GM23248 (cell line): ENCODE measurements at places on chromosomes 7 and 10. TPM values are rescaled to one million over a fixed set of nuclear protein-coding genes. Genes with fewer than 3 reads are reported as not detected.
A peak's percentile ranks its signal among the peaks of the same experiment; 100 is the strongest.

GRCh38 chr10:43408331-43408709, 666 bp downstream of the HNRNPF start:
- no peak for DNase-seq
- H3K27me3 ChIP-seq, result no peaks in the 10 kb centered on the region
- peak overlapping the region; percentile 95 for H3K4me3 ChIP-seq
- peaks cover 27% of the 10 kb centered on the region for H3K4me1 ChIP-seq
- peak overlapping the region; percentile 100 for H3K27ac ChIP-seq

DNA sequence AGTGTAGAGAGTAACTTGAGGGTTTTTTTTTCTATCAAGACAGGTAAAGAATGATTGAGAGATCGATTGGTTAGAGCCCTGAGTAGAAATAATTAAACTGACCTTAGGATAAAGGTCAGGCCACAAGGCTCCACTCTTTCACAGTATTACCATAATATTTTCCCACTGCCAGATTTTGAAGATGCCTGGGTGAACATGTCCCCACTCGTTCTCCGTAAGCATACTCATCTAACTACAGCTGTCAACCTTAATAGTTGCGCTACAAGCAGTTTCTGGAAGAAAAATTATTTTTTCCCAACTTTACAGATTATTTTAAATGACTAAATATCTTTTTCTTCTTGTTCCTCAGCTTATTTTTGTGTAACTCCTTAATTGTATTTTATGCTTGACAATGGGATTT, 203.2 kb upstream of the LRGUK start:
- H3K27me3 ChIP-seq, result no peaks in the 10 kb centered on the region
- no peak for DNase-seq
- no peak overlapping the region for H3K4me3 ChIP-seq
- H3K4me1 ChIP-seq, result no peaks in the 10 kb centered on the region

DNA sequence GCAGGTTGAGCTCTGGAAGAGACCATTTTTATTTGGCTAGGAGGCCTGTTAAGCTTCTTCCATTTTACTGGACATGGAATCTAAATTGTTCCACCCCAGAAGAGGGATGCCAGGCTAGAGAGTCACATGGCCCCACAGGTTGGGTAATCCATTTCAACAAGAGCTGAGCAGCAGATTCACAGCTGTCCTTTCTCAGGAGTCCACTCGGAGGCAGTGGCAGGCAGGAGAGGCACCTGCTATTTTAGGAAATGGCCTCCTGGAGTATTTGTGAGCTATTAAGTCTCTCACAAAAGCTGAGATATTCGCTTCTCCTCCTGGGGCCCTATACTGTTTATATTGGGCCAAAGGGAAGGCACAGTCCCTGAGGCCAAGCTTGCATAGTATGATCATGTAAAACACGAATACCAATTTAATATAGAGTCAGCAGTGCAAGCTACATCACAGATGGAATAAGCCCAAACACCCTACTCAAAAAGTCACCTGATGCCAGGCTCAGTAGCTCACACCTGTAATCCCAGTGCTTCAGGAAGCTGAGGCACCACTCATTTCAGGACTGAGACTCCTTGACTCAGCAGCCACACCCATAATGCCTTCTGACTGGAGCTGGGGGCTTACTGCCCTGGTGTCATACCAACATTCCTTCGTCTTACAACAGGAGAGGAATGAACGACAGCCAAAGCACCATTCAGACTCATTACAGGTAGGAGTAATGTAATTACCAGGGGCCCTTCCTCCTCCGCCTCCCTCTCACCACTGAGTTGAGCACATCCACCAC, 124.1 kb downstream of the LMBR1 start:
- H3K27me3 ChIP-seq, result no peaks in the 10 kb centered on the region
- H3K27ac ChIP-seq, result no peak overlapping the region
- no peaks in the 10 kb centered on the region for H3K4me1 ChIP-seq
- no peaks in the 10 kb centered on the region for H3K36me3 ChIP-seq

DNA sequence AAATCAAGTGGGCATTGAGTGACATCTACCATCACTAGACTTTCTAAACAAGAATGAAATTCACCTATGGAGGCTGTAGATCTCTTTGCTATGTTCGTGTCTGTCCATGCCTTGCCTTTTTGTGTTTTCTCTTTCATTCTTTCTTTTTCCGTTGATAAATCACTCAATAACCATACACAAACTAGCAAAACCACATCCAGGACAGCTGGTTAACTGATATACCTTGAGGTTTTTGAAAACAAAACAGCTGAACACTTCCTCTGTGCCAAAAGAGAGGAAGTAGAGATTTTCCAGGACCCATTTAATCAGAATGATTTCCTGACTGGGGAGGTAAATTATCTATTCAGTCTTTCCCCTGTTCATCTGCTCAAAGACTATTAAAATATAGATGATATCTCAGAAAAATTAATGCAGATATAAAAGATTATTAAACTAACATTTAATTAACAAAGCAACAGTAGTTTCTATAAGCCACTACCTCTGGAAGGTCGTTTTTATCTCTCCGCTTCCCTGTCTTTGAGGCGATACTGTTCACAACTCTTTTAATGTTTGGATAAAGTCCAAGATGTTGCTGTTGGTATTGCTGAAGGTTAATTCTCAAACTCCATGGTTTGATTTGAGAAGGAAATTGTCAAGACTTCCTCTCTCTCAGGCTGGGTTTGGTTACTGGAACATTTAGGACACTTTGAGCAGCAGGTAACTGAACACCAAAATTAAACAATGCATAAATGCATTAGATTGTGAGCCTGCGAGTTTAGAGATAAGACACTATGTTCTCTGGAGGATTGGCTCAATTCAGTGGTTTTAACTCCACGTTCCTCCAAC, 24.4 kb upstream of the C10orf67 start:
- no peaks in the 10 kb centered on the region for H3K36me3 ChIP-seq
- no peak overlapping the region for H3K27ac ChIP-seq
- no peaks in the 10 kb centered on the region for H3K4me1 ChIP-seq

- H3K27ac ChIP-seq, result peak overlapping the region; percentile 94
- peak; percentile 73 for DNase-seq
- H3K36me3 ChIP-seq, result no peaks in the 10 kb centered on the region
- no peaks in the 10 kb centered on the region for H3K27me3 ChIP-seq
Observed at GRCh38 chr10:3538291-3538655, 246.7 kb downstream of the KLF6 start.

- no peaks in the 10 kb centered on the region for H3K36me3 ChIP-seq
- DNase-seq, result no peak
- no peak overlapping the region for H3K27ac ChIP-seq
Observed at GRCh38 chr10:118567701-118568248, 27.7 kb downstream of the PRLHR start.

- H3K36me3 ChIP-seq, result peaks cover 18% of the 10 kb centered on the region
- peak; percentile 77 for DNase-seq
- H3K4me3 ChIP-seq, result no peak overlapping the region
- H3K27ac ChIP-seq, result peak overlapping the region; percentile 40
Observed at GRCh38 chr7:152202056-152202455, 176.6 kb downstream of the GALNT11 start.

DNA sequence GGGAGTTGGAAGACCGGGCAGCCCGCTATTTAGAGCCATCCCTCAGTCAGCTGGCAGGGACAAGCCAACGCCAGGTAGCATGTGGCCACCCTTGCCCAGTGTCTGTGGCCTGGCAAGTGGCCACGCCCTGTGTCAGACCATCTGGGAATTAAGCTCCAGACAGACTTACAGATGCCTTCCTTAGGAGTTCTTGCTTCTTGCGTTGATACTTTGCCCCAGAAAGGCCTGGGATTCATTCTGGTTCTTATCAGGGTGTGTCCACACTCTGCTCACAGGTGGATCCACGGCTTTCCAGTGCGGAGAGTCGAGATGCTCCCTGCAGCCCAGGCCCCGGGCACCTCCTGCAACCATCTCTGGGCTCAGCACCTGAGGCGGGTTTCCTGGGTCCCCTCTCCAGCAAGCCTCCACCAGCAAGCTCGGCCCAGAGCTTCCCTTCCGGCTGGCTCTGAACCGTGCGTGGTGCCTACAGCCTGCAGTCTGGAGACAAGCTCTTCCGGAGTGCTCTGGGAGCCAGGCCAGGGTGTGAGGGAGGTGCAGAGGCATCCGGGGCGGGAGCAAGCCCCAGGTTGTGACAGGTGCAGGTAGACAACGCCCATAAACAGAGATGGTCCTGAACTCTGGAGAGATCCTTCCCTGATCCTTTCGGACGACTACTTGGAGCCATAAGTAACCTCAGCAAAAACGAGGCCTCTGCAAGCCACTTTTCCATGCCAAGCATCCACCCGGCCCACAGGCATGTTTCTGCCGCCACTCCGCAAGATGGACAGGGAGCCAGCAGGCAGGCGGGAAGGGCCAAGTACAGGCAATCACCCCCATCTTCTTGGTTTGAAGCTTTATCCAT, 32.3 kb upstream of the PPIF start:
- peaks cover 23% of the 10 kb centered on the region; the same call in 1 of the 2 replicates for H3K36me3 ChIP-seq
- no peaks in the 10 kb centered on the region for H3K27me3 ChIP-seq
- peak; percentile 27 for DNase-seq
- no peak overlapping the region for H3K27ac ChIP-seq

- H3K27me3 ChIP-seq, result no peaks in the 10 kb centered on the region
- H3K4me3 ChIP-seq, result no peak overlapping the region
- H3K4me1 ChIP-seq, result no peaks in the 10 kb centered on the region
- no peaks in the 10 kb centered on the region for H3K36me3 ChIP-seq
- H3K27ac ChIP-seq, result no peak overlapping the region
Observed at GRCh38 chr10:92265687-92266258, 25.1 kb downstream of the CPEB3 start.

- no peak overlapping the region for H3K4me3 ChIP-seq
- no peaks in the 10 kb centered on the region for H3K36me3 ChIP-seq
- no peak overlapping the region for H3K27ac ChIP-seq
- no peak for DNase-seq
- H3K4me1 ChIP-seq, result no peaks in the 10 kb centered on the region
- no peaks in the 10 kb centered on the region for H3K27me3 ChIP-seq
Observed at GRCh38 chr7:40629891-40630290, 495.1 kb downstream of the SUGCT start.

GRCh38 chr10:62805231-62806099, 945 bp downstream of the ADO start:
- H3K4me1 ChIP-seq, result peaks cover 22% of the 10 kb centered on the region
- H3K4me3 ChIP-seq, result peak overlapping the region; percentile 81
- no peaks in the 10 kb centered on the region for H3K36me3 ChIP-seq
- H3K27ac ChIP-seq, result peak overlapping the region; percentile 86

DNA sequence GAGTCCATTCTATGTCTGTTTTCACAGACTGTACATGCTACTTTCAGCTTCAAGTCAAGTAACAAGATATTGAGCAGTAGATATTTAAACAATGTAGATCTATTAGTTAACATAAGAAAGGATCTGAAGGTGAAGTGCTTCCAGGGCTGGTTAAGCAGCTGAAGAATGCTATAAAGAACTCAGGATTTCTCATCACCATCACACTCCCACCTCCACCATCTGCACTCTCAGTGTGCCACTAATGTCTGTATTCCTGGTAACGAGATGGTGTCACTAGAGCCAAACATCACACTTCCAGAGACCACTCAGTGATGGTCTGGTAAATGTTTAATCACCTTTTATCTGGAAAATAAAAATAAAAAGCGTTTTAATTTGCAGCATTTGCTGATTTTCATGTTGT, 224.0 kb upstream of the FERD3L start:
- H3K4me3 ChIP-seq, result no peak overlapping the region
- no peaks in the 10 kb centered on the region for H3K4me1 ChIP-seq

GRCh38 chr7:25405736-25406135, 177.4 kb upstream of the NPVF start:
- H3K27me3 ChIP-seq, result no peaks in the 10 kb centered on the region
- H3K4me1 ChIP-seq, result no peaks in the 10 kb centered on the region
- H3K27ac ChIP-seq, result no peak overlapping the region
- no peak overlapping the region for H3K4me3 ChIP-seq

GRCh38 chr7:104341546-104341945, 13.1 kb downstream of the LHFPL3 start:
- DNase-seq, result no peak
- H3K4me1 ChIP-seq, result no peaks in the 10 kb centered on the region
- H3K4me3 ChIP-seq, result no peak overlapping the region

- H3K27ac ChIP-seq, result no peak overlapping the region
- no peaks in the 10 kb centered on the region for H3K27me3 ChIP-seq
- no peak overlapping the region for H3K4me3 ChIP-seq
- no peaks in the 10 kb centered on the region for H3K36me3 ChIP-seq
Observed at GRCh38 chr10:112352044-112352443, 21.9 kb upstream of the ACSL5 start.

DNA sequence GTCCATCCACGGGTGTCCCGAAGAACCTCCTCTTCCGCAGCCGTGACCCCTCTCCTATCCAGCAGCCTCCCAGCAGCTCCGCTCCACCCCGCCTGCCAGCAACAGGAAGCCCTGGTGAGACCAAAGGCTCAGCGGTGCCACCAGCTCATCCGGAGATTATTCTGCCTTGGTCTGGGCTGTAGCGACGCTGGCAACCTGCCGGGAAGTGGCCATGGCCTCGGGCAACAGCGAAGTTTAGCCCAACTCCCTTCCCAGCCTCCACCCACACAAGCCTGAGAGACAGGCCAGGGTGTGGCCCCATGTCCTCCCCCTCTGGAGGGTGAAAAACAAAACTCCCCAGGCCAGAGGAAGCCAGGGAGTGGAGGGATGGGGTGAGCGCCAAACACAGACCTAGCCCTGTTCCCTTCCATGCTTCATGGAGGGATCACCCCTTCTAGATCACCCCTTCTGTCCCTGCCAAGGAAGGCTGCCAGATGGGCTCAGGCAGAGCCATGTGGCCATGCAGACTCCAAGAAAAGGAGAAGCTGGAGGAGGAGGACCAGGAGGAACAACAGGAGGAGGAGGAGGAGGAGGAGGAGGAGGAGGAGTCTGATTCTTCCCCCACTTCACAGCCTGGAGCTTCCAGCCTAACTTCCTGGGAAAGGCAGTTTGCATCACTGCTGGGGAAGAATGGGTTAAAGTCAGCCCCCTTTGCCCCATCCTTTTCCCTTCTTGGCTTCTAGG, 918 bp downstream of the CALHM2 start:
- peak; percentile 81 for DNase-seq
- peak overlapping the region; percentile 90 for H3K4me3 ChIP-seq
- peak overlapping the region; percentile 88 for H3K27ac ChIP-seq
- H3K4me1 ChIP-seq, result peaks cover 47% of the 10 kb centered on the region
- no peaks in the 10 kb centered on the region for H3K27me3 ChIP-seq
- peaks cover 22% of the 10 kb centered on the region for H3K36me3 ChIP-seq

DNA sequence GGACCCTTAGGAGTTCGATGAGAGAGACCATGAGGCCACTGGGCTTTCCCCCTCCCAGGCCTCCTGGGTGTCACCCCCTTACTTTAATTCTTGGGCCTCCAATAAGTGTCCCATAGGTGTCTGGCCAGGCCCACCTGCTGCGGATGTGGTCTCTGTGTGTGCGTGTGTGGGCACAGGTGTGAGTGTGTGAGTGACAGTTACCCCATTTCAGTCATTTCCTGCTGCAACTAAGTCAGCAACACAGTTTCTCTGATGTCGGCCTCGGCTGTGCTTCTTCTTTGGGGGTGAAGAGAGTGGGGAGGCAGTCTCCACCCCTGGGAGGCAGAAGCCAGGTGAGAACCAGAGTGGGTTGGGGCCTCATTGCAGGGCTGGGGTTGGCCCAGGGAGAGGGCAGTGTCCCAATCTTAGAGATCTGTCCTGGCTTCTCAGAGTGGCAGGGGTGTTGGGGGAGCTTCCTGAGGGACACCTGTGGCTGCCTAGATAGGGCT, 1.5 kb downstream of the PVRIG start:
- no peak overlapping the region for H3K27ac ChIP-seq
- H3K27me3 ChIP-seq, result no peaks in the 10 kb centered on the region
- DNase-seq, result no peak
- H3K4me3 ChIP-seq, result no peak overlapping the region
- no peaks in the 10 kb centered on the region for H3K36me3 ChIP-seq

SLC26A5 gene
- not detected in 2 replicates for polyA plus RNA-seq

PRPS1L1 gene
- not detected in 2 replicates for polyA plus RNA-seq

CALML3 gene
- polyA plus RNA-seq, result not detected in 2 replicates

MAP3K8 gene
- polyA plus RNA-seq, result 4.8 and 4.9 TPM in 2 replicates

RBP3 gene
- not detected in 2 replicates for polyA plus RNA-seq

TAS2R41 gene
- polyA plus RNA-seq, result not detected in 2 replicates
